ENCODE measurements at places on chromosomes 4 and X.

- no peak for DNase-seq
Measured at GRCh38 chr4:80446664-80447063, 111.1 kb downstream of the CFAP299 start.

DNA sequence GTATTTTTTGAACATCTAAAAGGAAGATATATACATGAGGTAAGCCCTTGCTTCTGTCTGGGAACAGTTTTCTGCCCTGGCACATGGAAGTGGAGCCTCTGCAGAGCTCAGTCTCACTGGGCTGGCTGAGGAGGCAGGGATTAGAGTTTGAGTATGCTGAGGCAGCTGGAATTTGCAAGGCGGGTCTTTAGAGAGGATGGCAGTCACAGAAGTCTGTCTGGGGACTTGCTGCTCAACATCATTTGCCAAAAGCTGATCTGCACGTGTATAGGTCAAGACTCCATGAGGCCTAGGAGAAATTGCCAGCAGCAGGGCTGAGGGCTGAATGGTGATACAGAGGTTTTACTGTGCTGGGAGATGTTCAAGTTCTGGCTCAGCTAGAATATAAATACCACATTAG, 163.6 kb upstream of the ANK2 start:
- no peak for DNase-seq

DNA sequence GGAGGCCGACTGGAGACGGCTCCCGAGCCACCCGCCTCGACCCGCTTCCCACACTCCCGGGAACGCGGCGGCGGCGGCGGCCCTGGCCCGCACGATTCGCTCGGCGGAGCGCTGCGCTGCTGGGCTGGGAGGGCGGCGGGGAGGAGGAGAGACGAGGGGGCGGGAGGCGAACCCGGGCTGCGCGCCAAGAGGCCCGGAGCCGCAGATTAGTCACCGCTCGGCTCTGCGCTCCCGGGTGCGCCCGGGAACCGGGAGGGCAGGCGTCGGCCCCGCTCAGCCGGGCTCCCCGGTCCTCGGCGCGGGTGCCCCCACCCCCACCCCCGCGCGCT, 11.2 kb upstream of the BCOR start:
- DNase-seq = peak; percentile 59

DNA sequence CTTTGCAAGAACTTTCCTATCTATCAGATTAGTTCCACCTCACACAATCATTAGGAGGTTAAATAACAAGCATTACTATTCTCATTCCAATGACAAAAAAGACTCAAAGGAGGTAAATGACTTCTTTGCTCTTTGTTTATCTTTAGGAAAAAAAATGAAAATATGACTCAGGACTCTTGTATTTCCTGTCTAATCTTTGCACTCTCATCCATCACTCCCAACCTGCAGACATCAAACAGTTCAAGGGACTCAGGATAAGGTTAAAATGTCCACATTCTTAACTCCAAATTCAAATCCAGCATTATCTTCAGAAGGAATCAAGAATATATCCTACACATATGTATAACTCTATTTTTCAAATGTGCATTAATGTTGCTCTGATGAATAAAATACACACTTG, 139.6 kb downstream of the UNC5C start:
- no peak for DNase-seq

DNA sequence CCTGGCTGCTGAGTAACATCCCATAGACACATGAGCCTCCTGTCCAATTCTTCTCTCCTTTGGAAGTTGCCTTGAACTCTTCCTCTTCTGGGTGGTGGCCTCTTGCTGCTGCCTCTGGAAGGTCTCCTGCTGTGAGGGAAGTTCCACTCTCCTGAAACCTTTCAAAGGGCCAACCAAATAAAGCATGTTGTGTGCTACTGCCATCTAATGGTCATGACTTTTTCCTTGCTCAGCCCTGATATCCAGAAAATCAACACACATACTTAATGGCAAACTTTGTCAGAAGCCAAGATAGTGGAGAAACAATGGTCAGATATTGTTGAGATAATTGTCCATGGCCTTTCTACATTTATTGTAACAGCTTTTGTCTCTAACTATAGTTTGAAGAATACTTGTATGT, 19.1 kb upstream of the ZXDA start:
- no peak for DNase-seq

GRCh38 chr4:7802093-7802726, 137.5 kb downstream of the AFAP1 start:
- DNase-seq = peak; percentile 79

DNA sequence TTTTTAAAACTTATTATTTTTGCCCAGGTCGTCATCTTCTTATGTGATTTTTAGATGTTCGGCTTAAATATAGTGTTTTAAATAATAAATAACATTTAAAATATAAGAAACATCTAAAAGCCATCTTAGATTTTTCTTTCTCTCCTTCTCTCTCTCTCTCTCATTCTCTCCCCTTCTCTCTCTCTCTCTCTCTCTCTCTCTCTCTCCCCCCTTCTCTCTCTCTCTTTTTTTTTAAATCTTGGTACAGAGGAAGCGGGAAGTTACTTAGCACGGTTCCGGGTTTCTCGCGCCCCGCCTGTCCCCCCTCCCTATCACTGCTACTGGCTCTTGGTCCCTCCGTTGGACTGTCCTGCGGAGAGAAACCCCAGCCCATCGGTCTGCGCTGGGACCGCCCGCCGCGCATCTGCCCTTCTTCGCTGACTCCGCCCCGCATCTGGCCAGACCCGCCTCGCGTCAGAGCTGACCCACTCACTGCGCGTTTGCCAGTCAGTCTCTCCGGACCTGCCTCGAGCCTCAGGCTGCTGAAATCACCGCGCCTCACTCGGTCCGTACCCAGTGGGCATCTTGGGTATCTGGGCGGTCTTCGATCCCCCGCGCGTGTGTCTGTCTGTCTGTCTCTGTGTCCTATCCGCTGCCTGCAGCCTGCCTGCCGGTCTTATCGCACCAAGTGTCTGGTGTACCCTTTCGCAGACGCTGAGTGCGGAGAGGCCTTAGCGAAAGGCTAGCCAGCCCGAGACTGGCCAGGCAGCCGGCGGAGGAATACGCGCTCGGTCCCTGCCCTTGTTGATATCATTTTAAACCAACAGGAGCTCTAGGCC, at the start of gene PABPC5:
Gene PABPC5, plus strand, starts transcription at position 489 of the 818 bp plus-strand sequence. CDS start 739 bp downstream, outside the sequence.
- DNase-seq = no peak

GRCh38 chrX:11481035-11481434, 184.7 kb downstream of the ARHGAP6 start:
- DNase-seq = no peak

GRCh38 chr4:42342459-42342858, 54.8 kb upstream of the SHISA3 start:
- no peak for DNase-seq

GRCh38 chr4:79330720-79331119, 4.9 kb upstream of the NAA11 start:
- DNase-seq = no peak

DNA sequence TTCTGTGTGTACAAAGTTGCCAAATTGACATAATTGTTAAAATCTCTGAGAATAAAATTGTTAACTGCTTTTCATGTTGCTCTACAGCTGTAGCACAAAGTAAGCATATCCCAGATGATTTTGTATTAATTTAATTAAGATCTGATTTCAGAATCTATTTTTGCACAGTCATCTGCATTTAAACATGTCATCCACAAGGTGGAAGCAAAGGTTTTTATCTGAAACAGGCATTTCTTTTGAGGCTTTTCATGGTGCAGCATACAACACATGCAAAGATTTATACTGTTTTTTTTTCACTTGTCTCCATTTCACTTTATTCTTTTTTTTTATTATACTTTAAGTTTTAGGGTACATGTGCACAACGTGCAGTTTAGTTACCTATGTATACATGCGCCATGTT, 51.2 kb downstream of the GC start:
- no peak for DNase-seq

GRCh38 chrX:40581336-40581920, 658 bp downstream of the ATP6AP2 start:
- DNase-seq = peak; percentile 4

GRCh38 chr4:45663003-45663402, 460.9 kb downstream of the GABRG1 start:
- no peak for DNase-seq

- no peak for DNase-seq
Measured at GRCh38 chrX:148441387-148441786, 59.0 kb upstream of the AFF2 start.

- no peak for DNase-seq
Measured at GRCh38 chr4:176448761-176449160, 129.0 kb downstream of the SPCS3 start.

- no peak for DNase-seq
Measured at GRCh38 chrX:133374874-133375387, 40.4 kb downstream of the GPC4 start.

DNA sequence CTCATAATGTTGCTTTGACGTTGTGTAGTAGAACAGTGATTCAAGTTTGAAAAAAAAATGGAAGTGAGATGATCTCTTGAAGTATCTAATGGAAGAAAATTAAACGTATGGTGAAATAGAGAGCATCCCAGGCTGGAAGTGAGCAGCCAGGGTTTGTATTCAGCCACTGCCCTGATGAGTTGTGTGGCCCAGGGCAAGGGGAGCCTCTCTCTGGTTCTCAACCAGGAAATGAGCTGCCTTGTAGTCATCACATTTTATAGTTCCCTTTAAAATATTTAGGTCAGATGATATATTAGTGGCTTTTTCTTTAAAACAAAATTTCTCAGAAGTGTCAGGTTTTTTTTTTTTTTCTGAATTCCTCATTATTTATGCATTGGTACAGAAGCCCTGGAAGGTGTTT, 150.3 kb downstream of the GPAT3 start:
- DNase-seq = no peak

- DNase-seq = no peak
Measured at GRCh38 chr4:185945252-185945651, 123.7 kb upstream of the TLR3 start.

- no peak for DNase-seq
Measured at GRCh38 chr4:159549098-159549518, 446.2 kb downstream of the RAPGEF2 start.

- DNase-seq = no peak
Measured at GRCh38 chrX:148713981-148714380, 213.6 kb downstream of the AFF2 start.

GRCh38 chr4:148055844-148056243, 324.0 kb downstream of the ARHGAP10 start:
- DNase-seq = no peak

- DNase-seq = no peak
Measured at GRCh38 chr4:73417973-73418372, 13.9 kb downstream of the ALB start.

GRCh38 chrX:46637938-46638337, 64.4 kb downstream of the CHST7 start:
- DNase-seq = no peak

- DNase-seq = no peak
Measured at GRCh38 chr4:19010761-19011160, 989.2 kb upstream of the LCORL start.

DNA sequence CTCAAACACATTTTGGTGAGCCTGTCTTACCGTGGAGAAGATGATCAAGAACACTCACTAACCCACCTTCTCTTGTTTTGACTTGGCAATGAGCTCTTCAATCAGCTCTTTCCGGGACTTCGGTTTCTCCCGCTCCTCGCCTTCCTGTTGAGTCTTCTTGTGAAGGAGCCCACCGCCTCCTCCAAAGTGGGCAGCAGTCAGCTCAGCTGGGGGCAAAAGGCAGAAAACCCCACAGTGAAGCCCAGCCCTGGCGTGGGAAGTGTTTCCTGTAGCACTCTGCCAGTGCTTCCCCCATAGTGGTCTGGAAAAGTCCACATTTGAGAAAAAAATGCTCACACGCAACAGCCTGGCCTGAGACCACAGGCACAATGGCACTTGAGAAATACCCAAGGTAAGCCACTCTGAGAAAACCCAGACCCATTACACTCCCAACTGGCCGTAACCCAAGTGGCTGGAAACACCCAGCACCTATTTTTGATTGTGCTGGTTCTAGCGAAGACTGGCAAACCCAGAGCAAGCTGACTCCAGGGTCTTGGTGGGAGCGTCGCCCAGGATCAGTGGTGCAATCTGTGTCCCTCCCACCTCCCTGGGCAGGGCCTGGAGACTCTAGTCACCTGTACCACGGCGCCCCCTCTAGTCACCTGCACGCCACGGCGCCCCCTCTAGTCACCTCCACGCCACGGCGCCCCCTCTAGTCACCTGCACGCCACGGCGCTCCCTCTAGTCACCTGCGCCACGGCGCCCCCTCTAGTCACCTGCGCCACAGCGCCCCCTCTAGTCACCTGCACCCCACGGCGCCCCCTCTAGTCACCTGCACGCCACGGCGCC, 8.6 kb downstream of the NOP14 start:
- peak; percentile 53 for DNase-seq

GRCh38 chr4:84673475-84674240, 90.7 kb downstream of the CDS1 start:
- DNase-seq = no peak

DNA sequence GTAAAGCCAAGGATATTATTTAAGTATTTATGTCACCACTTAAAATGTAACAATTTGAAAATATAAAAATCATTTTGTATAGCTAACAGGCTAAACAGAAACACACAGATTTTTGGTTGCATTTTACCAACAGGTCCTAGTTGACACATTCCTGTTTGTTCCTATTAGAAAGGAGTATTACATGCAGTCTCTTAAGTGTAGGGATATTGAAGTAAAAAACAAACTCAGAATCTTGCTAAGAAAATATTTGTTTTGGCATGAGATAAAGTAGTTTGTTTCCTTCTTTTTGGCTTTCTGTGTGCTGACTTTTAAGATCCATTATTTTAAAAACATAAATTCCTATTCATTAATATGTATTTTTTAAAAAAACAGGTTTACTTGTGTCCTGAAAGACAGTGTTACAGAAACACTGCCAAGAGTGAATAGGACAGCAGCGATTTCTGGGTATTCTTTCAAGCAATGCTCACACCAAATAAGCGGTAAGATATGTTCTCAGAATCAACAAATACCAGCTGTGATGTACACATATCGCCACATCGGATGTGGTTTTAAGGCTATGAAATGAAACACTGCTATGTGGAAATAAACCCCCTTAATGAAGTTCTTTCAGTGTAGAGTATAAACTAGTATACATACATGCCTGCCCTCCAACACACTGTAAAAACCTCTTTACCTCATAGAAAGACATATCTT, 6.9 kb downstream of the F11 start:
- no peak for DNase-seq

GRCh38 chrX:30665471-30665870, 12.2 kb downstream of the GK start:
- no peak for DNase-seq

- no peak for DNase-seq
Measured at GRCh38 chrX:55169782-55170181, 50.4 kb upstream of the PAGE5 start.

GRCh38 chr4:8915201-8916200, 43.9 kb upstream of the HMX1 start:
- no peak for DNase-seq

- no peak for DNase-seq
Measured at GRCh38 chrX:125786316-125786715, 379.8 kb downstream of the DCAF12L2 start.

Data from activated CD4-positive, alpha-beta T cell treated with anti-CD3 and anti-CD28 coated beads, Interleukin-2, amount 50 U/mL, for 1 hour (primary cell).